ENCODE measurements at places on chromosomes 11 and 22. TPM values are rescaled to one million over a fixed set of nuclear protein-coding genes. Genes with fewer than 3 reads are reported as not detected.

Gene FAM83F
- 5.8 TPM for total RNA-seq

Gene DLAT
- total RNA-seq, result 42.1 TPM

Gene KRTAP5-1
- total RNA-seq, result not detected

Gene CDC45
- 10.5 TPM for total RNA-seq

Gene HSCB
- total RNA-seq, result 23.0 TPM

Gene HTR3B
- total RNA-seq, result not detected

Gene MAPK1
- total RNA-seq, result 37.2 TPM

Gene ELFN2
- 0.96 TPM for total RNA-seq

Gene FOLR2
- not detected for total RNA-seq

Gene SRPRA
- total RNA-seq, result 86.2 TPM

Gene FAM180B
- total RNA-seq, result not detected

Gene GLYAT
- not detected for total RNA-seq

GRCh38 chr22:45425531-45426265 lies 12.2 kb downstream of the RIBC2 start:
- DNase-seq, result no peak

DNA sequence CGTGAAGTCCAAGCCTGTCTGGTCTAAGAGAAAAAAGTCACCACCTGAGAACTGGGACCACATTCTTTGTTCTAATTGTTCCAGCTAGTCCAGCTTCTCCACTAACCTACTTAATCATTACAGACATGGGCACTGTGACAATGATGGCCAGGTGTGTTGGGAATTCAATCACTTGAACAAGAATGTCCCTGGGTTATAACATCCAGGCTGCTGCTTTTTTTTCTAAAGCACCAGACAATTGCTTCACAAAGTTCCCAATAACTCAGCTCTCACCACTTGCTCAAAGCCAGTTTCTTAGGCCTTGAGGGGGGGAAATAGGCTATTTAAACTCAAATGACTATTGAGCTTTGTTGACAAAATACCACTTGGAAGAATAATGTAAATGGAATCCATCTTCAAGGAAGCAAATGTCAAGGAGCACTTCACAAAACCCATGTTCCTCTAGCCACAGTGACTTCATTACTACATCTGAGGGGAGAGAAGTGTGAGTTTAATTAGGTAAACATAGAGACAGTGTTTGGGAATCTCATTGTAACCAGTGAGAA lies 80.3 kb downstream of the ME3 start:
- no peak for DNase-seq

DNA sequence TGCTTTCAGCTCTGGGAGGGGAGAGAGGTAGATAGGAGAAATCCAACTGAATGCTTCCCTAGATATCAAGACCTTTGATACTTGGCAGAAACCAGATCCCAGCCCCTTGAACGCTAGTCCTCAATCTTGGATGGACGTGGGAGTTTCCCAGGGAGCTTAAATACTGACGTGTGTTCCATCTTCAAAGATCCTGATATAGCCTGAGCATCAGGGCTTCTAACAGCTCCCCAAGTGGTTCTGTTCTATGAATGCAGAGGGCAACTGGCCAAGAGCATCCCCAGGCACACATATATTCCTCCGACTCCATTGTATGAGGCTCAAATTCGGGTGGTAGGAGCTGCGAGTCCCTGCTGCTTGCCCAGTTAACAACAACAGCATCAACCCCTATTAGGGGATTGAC lies 8.7 kb upstream of the ACCS start:
- DNase-seq, result no peak

GRCh38 chr22:41963453-41964111 lies 5.7 kb upstream of the SEPTIN3 start:
- DNase-seq, result no peak

DNA sequence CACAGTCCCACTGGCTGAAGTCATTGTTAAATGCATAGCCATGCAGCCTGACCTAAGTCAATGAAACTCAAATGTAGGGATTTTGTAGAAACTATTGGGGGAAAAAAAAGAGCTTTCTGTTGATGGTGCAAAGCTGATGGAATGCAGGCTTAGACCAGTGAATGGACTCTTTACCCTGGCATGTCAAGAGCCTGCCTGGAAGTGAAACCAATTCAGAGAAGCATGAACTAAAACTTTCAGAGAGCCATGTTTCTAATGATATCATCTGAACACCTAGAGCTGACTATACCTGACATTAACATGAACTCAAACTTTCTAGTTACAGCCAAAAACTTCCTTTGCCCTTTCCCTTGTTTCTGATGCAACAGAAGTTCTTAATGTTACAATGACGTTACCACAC lies 89.0 kb downstream of the APIP start:
- DNase-seq, result no peak

GRCh38 chr11:108713076-108713790 lies 48.4 kb downstream of the DDX10 start:
- DNase-seq, result no peak

- DNase-seq, result peak; percentile 76
Observed at GRCh38 chr11:73570415-73571114, 27.3 kb downstream of the FAM168A start.

DNA sequence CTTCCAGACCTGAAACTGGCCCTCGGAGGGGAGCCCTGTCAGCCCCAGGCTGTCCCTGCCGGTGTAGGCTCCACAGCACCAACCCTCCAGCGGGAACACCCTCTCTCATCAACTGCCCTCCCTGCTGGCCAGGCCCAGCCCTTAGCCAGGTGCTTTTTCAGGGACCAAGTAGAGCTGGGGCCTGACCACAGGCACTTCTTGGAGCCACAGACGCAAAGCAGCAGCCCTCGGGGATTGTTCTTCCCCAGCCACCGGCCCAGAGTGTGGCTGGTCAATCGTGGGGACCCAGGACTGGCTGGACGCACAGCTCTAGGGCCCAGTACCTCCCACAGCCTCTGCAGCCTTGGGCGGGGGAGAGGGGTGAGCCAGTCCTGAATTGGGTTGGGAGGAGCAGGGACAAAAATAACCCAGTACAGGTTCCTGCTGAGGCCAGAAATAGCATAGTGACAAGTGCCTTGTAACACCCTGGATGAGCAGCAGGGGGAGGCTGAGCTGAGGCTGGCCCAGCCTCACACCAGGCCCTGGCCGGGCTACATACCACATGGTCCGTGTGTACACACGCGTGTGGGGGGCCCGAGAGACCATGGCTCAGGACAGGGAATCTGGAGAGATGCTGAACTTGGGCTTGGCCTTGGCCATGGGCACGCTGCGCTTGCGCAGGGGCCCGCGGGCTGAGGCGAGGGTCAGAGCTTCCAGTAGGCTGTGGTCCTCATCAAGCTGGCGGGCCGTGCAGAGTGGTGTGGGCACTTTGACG lies 2.0 kb downstream of the KCNJ11 start:
- no peak for DNase-seq

- DNase-seq, result no peak
Observed at GRCh38 chr11:129723761-129724162, 91.9 kb upstream of the TMEM45B start.

- DNase-seq, result no peak
Observed at GRCh38 chr22:19706661-19707151, 7.6 kb upstream of the SEPTIN5 start.

GRCh38 chr11:60431251-60431650 lies 1.9 kb downstream of the MS4A5 start:
- no peak for DNase-seq

DNA sequence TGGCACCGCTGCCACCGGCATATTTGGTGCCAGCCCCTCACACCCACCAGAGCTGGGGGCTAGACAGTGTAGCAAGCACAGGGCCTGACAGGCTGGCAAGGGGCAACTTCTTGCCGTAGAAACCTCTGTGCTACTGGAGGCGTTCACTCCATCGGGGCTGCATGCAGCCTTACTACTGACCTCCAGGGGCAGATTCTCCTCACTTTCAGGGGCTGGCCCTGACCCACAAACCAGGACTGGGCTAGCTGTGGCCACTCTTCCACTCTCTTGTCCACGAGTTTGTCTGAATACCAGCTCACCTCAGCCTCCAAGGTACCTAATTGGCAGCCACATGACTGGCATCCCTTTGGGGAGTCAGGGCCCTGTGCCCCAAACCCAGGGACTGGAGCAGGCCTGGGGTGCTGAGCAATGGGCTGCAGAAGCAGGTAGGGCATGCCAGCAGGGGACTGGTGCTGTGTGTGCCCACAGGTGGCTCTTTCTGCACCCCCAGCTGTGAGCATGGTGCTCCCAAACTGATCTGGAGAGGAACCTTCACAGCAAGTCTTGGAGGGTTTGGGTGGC lies 2.1 kb upstream of the LMO1 start:
- DNase-seq, result no peak

- DNase-seq, result no peak
Observed at GRCh38 chr11:118687906-118688305, 8.5 kb upstream of the TREH start.

- DNase-seq, result no peak
Observed at GRCh38 chr11:44835938-44836337, 109.2 kb downstream of the TSPAN18 start.

GRCh38 chr22:37337204-37337943 lies 55.1 kb downstream of the CYTH4 start:
- no peak for DNase-seq

GRCh38 chr22:39434243-39434653 lies 22.6 kb upstream of the MGAT3 start:
- DNase-seq, result no peak

GRCh38 chr11:76810151-76810853 lies 27.1 kb downstream of the TSKU start:
- no peak for DNase-seq

- no peak for DNase-seq
Observed at GRCh38 chr22:26502688-26503561, 9.3 kb downstream of the TFIP11 start.

DNA sequence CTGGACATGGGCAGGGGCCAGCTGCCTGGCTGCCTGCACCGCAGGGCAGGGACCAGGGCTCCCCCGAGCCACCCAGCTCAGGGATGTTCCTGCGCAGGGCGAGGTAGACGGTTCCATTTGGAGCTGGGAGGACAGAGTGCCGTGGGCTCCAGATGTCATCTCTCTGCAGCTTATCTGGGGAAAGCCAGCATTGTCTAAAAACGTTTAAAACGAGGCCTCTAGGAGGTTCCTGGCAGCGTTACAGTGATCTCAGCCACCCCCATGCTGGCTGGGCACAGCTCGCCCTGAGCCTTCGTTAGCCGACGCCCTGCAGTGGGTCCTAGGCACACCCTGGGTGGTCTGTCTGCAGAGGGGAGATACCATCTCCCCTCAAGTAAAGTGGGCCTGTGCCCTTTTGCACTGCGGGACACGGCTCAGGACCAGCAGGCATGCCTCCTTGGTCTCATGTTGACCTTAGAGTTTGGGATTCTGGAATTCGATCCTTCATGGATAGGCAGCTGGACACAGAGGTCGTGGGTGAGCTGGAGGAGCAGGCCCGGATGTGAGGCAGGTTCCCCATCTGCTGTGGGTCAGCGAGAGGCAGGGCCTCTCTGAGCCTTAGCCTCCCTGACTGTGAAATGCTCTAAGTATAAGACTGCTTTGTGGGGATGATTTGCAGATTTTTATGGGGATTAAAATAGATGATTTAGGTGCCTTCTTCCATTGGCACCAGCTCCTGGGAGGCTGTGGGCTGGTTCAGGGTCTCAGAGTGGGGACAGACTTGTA lies 14.1 kb downstream of the SYNGR1 start:
- no peak for DNase-seq

GRCh38 chr11:44987506-44987905 lies 36.8 kb upstream of the TP53I11 start:
- DNase-seq, result no peak

DNA sequence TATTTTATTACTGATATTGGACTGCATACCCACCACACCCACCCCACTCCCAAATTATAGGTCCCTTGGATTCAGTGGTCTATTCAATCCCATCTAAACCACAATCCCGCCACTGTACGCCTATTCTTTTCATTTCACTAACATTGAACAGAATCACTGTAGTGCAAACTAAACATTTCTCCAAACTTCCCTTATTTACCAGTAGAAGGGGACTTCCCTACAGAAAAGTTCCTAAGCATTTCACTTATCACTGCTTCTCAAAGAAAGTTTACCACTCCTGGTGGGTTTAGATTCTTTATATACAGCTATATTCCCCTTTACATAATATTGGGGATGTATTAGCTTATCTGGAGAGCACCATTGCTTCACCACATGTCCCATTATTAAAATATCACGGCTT lies 29.3 kb downstream of the OR8B12 start:
- no peak for DNase-seq

DNA sequence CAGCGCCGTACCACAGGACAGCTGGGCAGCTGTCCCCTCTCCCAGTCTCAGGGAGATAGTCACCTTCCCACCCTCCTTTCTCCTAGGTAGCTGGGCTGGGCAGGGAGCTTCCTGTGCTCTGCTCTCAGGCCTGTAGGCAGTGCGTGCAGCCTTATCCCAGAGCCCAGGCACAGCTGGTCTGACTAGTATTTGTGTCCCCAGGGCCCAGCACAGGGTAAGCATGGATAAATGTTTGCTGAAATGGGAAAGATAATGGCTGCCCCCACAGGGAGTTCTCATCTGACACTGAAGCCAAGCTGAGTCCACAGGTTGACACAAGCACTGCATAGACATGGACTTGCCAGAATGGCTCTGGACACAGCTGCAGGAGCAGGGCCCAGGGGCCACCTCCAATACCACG lies 9.8 kb downstream of the SLC15A3 start:
- no peak for DNase-seq

DNA sequence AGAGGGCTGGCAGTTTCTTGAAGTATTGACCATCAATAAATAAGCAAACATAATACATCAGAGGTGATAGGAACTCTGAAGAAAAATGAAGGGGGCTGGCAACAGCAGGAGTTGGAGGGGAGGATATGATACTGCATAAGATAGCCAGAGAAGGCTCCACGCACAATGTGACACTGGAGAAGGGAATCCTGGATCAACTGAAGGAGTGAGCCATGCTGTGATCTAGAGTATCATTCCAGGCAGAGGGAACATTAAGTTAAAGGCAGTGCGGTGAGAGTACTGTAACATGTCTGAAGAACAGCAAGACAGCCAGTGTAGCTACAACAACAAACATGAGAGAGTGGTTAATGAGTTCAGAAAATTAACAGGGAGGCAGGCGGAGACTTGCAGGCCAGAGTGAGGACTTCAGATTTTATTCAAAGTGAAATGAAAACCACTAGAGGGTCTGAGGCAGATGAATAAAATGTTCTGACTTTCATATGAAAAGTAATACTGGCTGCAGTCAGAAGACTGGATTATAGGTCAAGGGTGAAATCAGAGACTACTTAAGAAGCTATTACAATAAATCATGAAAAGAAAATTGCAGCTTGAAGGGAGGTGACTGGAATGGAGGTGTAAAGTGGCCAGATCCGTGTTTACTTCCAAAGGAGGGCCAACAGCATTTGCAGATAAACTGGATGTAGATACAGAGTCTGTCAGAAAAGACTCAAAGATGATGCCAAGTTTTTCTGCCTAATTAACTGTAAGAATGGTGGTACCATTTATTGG lies 49.4 kb downstream of the RRAS2 start:
- no peak for DNase-seq

GRCh38 chr11:28083118-28083517 lies 24.8 kb downstream of the KIF18A start:
- no peak for DNase-seq

- no peak for DNase-seq
Observed at GRCh38 chr22:47178339-47178738, 415.9 kb downstream of the TBC1D22A start.
